ENCODE measurements at places on chromosomes 6 and 20. TPM values are rescaled to one million over a fixed set of nuclear protein-coding genes. Genes with fewer than 3 reads are reported as not detected.

Gene ZBTB46
- 0.59 TPM for total RNA-seq

Gene POM121L2
- not detected for total RNA-seq

Gene MROH8
- total RNA-seq = 0.79 TPM

Gene UNC5CL
- 0.20 TPM for total RNA-seq

Gene GNRH2
- not detected for total RNA-seq

Gene CD40
- 4.9 TPM for total RNA-seq

All from A549 treated with CpdA at 1 μM for 4 hours (cell line).